Activated T-helper 1 cell treated with anti-CD3 and anti-CD28 coated beads, Interleukin-2, amount 50 U/mL, for 16 hours (primary cell): ENCODE measurements at places on chromosomes 12 and 14.

DNA sequence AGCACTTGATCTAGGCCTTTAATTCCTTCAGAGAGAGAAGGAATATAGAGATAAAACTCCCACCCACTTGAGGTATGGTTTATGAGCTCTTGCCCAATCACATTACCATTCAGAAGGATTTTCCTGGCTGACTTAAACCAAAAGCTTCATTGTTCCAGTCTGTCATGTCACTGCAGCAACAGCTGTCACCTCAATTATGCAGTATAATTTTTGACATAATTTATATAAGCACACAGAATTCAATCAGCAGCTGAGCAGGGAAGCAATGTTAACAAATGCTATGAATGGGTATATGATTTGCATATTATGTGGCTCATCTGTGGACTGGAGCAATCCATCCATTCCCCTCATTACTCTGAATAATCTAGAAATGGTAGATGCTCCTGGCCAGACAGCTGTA, 40.3 kb downstream of the CBX5 start:
- no peak for DNase-seq

GRCh38 chr14:106808458-106808857, 1282.1 kb downstream of the TMEM121 start:
- no peak for DNase-seq

DNA sequence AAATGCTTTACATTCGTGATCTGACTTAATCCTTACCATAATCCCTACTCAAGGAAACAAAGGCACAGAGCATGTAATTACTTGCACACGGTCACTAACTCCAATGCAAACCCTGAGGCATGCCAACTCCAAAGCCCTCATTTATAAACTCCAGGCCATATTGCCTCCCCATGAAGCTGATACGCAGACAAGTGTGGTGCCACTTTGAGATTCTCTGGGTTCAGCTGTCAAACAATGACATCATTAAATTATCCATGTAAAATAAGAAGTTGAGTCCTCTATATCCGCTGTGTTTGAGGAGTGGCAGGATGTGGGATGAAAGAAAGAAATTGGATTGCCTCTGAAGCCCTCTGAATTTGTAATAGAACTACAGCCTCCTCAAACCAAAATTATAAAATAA, 62.8 kb downstream of the ANO4 start:
- no peak for DNase-seq

GRCh38 chr14:93137864-93138263, 22.1 kb upstream of the ITPK1 start:
- DNase-seq = no peak

DNA sequence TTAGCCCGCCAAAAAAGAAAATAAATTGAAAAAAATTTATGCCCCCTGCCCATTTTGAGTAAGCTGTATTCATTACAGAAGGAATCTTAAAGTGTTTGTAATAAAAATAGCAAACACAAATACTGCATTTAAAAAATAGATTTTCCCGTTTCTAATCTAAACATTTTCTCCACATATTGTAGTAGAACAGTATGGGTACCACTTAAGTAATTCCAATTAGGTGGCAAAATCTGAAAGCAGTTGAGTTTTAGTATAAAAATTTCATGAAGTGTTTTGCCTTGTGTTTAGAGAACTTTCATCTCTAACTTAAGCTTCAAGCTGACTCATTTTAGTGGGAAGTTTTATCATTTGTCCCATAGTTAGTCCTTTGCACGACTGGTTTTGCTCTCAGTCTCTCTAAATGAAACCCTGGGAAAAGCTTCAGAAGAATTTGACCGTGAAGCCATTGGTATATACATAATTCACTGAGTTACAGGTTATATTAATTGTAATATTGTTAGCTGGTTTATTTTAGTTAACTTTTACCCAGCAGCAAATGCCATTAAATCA, 214.6 kb downstream of the ERC1 start:
- no peak for DNase-seq

DNA sequence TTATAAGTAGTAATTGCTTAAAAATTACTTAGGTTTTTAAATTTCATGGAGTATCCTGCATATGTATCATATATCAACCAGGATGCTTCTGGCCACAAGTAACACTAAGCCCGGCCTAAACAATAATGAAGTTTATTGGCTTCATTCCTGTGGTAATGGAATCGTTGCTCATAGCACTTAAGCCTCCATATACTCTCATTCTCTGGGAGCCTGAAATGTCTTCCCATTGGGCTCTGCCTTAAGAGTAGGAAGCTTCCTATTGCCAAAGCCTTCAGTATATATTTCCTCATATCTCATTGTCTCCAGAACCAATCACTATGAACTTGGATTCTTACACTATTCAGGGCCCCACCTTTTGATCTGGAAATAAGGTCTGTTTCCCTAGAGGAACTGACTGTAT, 83.8 kb upstream of the DNM1L start:
- no peak for DNase-seq

- DNase-seq = no peak
Measured at GRCh38 chr12:58356794-58357193, 415.4 kb downstream of the ATP23 start.

DNA sequence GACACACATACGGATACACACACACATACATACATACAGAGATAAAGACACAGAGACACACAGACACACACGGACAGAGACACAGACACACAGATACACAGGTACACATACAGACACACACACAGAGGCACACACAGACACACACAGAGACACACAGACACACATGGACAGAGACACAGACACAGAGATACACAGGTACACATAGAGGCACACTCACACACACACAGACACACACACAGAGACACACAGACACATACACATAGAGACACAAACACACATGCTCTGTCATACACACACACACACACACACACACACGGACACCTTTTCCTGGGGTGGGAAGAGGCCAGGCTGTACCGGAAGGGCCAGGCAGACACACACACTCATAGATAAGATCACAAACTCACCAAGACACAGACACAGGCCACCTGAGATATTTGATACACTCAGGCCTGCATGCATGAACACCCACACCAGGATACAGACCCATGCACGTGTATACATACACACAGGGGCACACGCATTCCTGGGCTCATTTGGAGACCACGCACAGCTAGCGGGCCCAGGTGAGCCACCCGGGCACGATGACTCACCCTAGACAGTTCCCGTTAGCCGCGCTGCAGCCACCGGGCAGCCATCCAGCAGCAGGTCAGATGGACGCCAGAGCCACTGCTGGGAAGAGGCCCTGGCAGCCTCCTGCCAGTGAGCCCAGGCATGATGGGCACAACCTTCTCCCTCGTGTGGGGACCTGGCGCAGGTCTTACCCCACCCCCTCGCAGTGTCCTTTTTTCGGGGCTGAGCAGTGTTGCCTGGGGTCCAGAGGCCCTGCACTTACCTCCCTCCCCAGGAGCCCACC, 1.8 kb upstream of the AHNAK2 start:
- DNase-seq = no peak

GRCh38 chr12:76560086-76560491, 518 bp upstream of the OSBPL8 start:
- no peak for DNase-seq

- DNase-seq = no peak
Measured at GRCh38 chr12:116759783-116760621, 21.9 kb downstream of the RNFT2 start.

- DNase-seq = no peak
Measured at GRCh38 chr14:87461704-87462103, 531.3 kb downstream of the GALC start.

DNA sequence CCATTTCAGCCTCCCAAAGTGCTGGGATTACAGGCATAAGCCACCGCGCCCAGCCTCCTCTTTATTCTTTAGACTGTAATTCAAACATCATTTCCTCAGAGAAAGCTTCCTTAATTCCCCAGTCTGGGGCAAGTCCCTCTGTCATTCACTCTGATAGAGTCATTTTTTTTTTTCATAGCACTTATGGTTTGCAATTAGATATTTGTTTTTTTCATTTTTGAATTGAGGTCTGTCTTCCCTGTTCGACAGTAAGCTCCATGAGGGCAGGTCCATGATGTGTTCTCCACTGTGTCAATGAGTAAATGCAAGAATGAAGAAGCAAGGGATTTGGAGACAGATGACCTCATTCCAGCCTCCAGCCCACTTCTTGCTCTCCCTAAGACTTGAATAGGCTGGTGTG, 12.1 kb downstream of the ASIC1 start:
- DNase-seq = no peak

- DNase-seq = no peak
Measured at GRCh38 chr12:79069009-79069408, 204.4 kb downstream of the SYT1 start.

DNA sequence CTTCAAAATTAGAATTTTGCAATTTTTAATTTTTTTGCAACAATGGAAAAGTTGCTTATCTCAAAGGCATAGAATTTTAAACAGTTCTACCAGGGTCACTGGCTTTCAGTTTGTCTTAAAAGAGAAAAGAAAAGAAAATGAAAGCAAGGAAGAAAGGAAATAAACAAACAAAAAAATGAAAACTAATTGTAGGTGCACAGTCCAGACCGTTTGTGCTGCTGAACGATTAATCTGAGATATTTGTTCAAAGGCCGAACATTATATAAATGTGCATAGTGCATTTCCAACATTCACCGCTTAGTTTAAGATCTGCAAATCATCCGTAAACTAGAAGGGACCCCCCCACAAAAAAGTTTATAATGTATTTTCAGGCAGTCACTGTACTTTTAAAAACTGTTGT, 5.5 kb upstream of the OTX2 start:
- DNase-seq = no peak

DNA sequence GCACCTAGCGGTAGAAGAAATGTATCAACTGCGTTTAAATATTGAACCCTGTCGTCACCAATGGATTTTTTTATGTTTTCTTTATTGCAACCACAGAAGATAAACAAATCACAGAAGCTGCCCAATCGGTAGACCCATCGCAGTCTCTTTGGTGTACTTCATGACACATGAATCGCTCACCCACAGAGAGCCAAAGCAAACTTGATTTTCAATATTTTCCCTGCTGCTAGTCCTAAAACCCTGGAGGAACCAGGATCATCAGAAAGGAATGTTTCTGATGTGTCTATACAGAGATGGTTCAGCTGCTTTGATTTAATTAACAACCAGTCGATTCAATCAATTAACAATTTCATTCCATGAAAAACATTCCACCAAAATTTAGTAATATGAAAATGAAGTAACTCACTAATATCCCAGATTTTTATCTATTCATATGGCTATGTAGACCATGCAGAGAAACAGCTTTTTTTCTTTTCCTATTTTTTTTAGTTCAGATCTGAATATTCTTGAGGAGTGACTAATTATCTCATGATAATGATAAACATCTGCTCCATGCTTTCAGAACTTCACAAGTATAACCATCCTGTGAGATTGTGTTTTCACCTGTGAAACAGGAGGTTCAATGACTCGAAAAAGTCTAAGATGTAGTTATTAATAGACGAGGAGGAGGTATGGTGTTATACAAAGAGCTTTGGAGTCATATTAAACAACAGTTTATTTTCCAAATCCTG, 46.1 kb downstream of the DIO2 start:
- no peak for DNase-seq

DNA sequence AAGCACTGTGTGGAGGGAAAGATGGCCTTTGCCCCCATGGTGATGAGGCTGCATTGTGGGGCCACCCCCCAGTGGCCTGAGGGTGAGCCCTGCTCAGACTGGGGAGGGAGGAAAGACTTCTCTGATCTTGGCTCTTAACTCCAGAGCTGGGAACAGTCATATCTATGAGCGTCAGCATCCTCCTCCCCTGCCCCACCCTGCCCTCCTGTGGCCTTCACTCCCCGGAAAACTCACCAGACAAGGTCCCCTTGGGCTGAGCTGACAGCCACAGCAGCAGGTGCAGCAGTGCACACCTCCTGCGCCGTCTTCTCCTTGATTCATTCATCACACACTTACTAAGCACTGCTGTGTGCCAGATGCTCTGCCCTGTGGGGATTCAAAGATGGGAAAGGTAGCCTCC, 98.8 kb downstream of the B4GALNT3 start:
- no peak for DNase-seq

GRCh38 chr12:41466802-41467201, 278.7 kb downstream of the PDZRN4 start:
- no peak for DNase-seq

- no peak for DNase-seq
Measured at GRCh38 chr12:24861766-24862540, 86.9 kb downstream of the BCAT1 start.
